ENCODE measurements at places on chromosomes 1 and 21. TPM values are rescaled to one million over a fixed set of nuclear protein-coding genes. Genes with fewer than 3 reads are reported as not detected.

Gene ZMYND12
- total RNA-seq, result 0.12 TPM

Gene TDRD5
- total RNA-seq, result not detected

Gene PKNOX1
- total RNA-seq, result 23.1 TPM

DNA sequence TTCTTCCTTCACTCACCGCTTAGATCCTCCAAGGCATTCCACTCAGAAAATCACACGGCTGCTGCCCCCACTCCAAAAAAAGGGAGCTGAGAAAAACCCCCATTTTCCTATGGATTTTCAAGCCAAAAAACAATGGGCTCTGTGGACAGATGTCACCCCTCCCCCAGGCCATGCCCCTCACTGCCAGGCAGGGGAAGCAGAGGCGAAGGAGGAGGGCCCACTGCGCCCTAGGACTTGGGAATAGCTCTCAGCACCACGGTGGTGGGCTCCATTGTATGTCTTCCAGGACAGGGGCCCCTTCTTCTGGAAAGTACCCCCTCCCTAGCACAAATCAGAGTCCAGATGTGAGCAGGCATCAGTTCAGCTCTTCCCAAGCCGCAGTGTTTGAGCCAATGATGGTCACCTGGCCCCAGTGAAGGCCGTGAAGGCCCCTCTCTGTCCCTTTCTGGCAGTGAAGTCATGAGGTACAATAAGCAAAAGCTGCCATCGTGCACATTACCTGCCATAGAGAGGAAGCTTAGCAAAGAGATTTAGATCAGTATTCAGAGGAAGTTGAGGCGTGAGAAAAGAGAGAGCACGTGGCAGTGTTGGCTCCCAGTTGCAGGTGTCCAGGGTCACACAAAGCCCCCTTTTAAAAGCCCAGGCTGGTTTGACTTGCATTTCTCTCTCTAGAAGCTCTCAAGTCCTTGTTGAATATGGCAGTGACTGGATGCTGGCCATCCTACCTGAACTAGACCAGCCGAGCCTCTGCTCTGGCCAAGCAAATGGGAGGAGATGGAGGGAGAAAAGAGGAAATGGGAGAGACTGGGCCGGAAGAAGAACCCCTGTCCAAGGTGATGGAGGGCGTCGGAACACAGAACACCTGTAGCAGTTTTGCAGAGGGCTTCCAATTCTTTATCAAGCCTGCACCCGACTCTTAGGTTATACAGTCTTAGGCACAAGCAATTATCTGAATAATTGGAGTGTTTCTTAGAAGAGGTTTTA, 149.0 kb downstream of the TOMM20 start:
- peak; percentile 75 for DNase-seq
- H3K4me1 ChIP-seq, result peaks cover 82% of the 10 kb centered on the region
- H3K36me3 ChIP-seq, result peaks cover 16% of the 10 kb centered on the region

DNA sequence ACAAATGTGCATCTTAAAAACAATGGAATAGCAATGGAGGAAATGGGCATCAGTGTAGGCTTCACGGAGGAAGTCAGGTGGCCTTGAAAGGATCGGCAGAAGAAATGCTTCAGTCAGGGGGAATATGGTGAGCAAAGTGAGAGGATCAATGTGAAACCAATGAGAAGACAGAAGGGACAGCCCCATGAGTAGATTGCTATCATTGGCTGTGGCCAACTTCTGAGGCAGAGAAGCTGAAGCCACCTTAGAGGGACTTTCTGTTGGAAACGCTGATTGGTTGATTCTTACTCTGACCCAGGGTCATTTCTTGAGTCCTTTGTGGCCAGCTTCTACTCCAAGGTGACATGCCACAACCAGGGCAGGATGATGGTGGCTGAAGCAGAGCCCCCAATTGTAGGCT, 130.7 kb upstream of the ZNF648 start:
- DNase-seq, result no peak
- no peaks in the 10 kb centered on the region for H3K36me3 ChIP-seq
- peaks cover 3% of the 10 kb centered on the region for H3K4me1 ChIP-seq
- peaks cover 16% of the 10 kb centered on the region for H3K27me3 ChIP-seq

DNA sequence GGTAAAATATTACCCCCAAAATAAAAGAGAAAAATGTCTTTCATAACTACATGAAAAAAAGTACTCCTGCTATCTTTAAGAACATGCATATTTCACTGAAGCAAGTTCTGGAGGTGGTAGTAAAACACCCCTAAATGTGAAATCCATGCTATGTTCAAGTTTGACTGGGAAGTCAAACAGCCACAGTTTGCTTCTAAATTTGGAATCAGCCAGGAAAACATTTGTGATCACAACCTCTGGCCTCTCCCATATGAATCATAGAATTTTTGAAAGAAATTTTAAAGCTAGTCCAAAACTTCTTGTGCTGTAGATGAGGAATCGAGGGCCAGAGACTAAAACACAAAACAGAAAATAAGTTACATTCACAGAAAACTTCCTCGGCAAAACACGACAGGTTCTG, 6.6 kb downstream of the SORT1 start:
- H3K27ac ChIP-seq, result no peak overlapping the region
- DNase-seq, result no peak
- peaks cover 54% of the 10 kb centered on the region for H3K27me3 ChIP-seq
- H3K36me3 ChIP-seq, result no peaks in the 10 kb centered on the region

DNA sequence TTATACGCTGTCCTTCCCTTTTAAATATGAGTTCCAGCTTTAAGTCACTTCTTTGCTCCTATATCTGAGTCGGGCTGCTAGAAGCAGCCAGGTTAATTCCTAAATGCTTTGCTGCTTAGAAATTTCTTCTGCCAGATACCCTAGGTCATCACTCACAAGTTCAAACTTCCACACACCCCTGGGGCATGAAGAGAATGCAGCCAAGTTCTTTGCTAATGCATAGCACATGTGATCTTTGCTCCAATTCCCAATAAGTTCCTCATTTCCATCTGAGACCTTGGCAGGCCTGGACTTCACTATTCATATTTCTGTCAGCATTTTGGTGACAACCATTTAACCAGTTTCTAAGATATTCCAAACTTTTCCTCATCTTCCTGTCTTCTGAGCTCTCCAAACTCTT, 14.5 kb upstream of the APP start:
- no peaks in the 10 kb centered on the region for H3K27me3 ChIP-seq
- H3K27ac ChIP-seq, result no peak overlapping the region
- H3K36me3 ChIP-seq, result no peaks in the 10 kb centered on the region
- H3K4me1 ChIP-seq, result no peaks in the 10 kb centered on the region

GRCh38 chr1:47763591-47764171, 233.5 kb downstream of the TRABD2B start:
- no peak overlapping the region for H3K27ac ChIP-seq
- no peak for DNase-seq
- H3K36me3 ChIP-seq, result no peaks in the 10 kb centered on the region

All from activated CD4-positive, alpha-beta T cell treated with anti-CD3 and anti-CD28 coated beads, Interleukin-2, amount 10 ng/mL, durations not matched to agents 24 days and 14 days (primary cell).